H1 (cell line): ENCODE measurements at places on chromosomes 1 and 21. TPM values are rescaled to one million over a fixed set of nuclear protein-coding genes. Genes with fewer than 3 reads are reported as not detected.

- no peak overlapping the region for H3K27ac ChIP-seq
- no peaks in the 10 kb centered on the region for H3K36me3 ChIP-seq
- DNase-seq = no peak
- no peak overlapping the region for H3K4me3 ChIP-seq
These were observed 91.4 kb upstream of the TPTE start for GRCh38 chr21:10430005-10430404.

- peaks cover 4% of the 10 kb centered on the region for H3K4me1 ChIP-seq
- no peaks in the 10 kb centered on the region; the same call in 1 of the 2 replicates for H3K36me3 ChIP-seq
- no peak for DNase-seq
- H3K4me3 ChIP-seq = no peak overlapping the region
- H3K27ac ChIP-seq = no peak overlapping the region
- no peaks in the 10 kb centered on the region for H3K27me3 ChIP-seq
These were observed 13.0 kb upstream of the SLC35A3 start for GRCh38 chr1:99956755-99957154.

- H3K27ac ChIP-seq = no peak overlapping the region
- H3K4me1 ChIP-seq = peaks cover 8% of the 10 kb centered on the region
- H3K4me3 ChIP-seq = no peak overlapping the region
These were observed 31.6 kb downstream of the HYI start for GRCh38 chr1:43421976-43422750.

DNA sequence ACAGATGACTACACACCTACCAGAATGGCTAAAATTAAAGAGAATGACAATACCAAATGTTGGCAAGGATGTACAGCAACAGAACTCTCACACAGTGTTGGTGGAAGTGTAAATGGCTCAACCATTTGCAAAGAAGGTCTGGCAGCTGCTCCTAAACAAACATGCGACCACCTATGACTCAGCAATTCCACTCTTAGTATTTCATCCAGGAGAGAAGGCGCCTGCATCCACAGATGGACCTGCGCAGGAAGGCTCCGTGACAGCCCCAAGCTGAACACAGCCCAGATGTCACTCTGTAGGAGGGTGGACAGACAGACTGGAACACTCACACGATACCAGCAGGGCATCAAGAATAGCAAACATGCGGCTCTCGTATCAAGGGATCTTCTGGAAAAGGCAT, 6.7 kb downstream of the PTTG1IP start:
- H3K4me3 ChIP-seq = no peak overlapping the region
- DNase-seq = no peak
- H3K36me3 ChIP-seq = peaks cover 6% of the 10 kb centered on the region

- 0 out of 2 replicates have a peak, but pooled peaks cover 7% of the 10 kb centered on the region for H3K27me3 ChIP-seq
- H3K36me3 ChIP-seq = no peaks in the 10 kb centered on the region
- H3K4me3 ChIP-seq = no peak overlapping the region
- peaks cover 23% of the 10 kb centered on the region for H3K4me1 ChIP-seq
- no peak for DNase-seq
These were observed 42.0 kb upstream of the TSPEAR start for GRCh38 chr21:44753357-44753756.

DNA sequence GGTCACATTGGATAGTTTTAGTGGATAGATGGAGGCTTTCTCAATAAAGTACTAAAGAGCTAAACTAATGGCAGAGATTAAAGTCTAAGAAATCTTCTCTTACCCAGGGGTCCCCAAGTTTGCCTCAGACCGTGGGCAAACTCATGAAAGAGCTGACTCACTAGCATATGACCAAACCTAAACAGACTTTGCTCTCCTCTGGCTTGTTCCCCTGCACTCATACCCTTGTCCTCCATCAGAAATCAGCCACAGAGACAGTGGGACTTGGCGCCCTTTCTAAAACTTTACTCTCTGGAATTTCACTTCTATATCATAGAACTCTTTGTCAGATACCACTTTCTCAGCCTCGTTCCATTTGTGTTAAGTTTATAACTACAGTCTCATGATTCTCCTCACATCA, 17.0 kb upstream of the HSD3B2 start:
- H3K27ac ChIP-seq = no peak overlapping the region
- H3K36me3 ChIP-seq = no peaks in the 10 kb centered on the region
- no peak overlapping the region for H3K4me3 ChIP-seq
- no peaks in the 10 kb centered on the region for H3K4me1 ChIP-seq
- no peaks in the 10 kb centered on the region for H3K27me3 ChIP-seq

GRCh38 chr1:60171801-60172200, 98.2 kb upstream of the C1orf87 start:
- no peak overlapping the region for H3K27ac ChIP-seq
- DNase-seq = no peak
- H3K27me3 ChIP-seq = no peaks in the 10 kb centered on the region
- no peaks in the 10 kb centered on the region for H3K4me1 ChIP-seq

DNA sequence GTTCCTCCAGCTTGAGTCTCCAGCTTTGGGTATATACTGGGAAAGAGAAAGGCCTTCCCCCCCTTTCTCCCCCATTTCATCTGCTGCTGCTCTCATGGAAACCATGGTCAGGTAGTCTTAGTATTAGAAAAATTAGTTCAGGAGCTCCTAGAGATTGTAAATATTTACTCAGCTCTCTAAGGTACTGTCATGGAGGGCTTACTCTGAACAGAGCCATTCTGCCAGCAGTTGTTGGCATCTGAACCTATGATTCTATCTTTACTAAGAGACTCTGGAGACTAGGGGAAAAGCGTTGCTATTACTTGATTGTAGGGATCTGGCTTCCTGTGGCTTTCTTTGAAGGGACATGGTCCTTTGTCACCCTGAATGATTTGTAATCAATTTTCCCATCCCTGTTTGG, 6.1 kb downstream of the INTS3 start:
- no peaks in the 10 kb centered on the region; the same call in 1 of the 2 replicates for H3K36me3 ChIP-seq
- DNase-seq = no peak
- no peaks in the 10 kb centered on the region for H3K27me3 ChIP-seq
- no peak overlapping the region for H3K27ac ChIP-seq
- H3K4me3 ChIP-seq = no peak overlapping the region

ARHGAP29 gene
- total RNA-seq = 2.9 and 3.2 TPM in 2 replicates

PDE9A gene
- 45.7 and 45.9 TPM in 2 replicates for total RNA-seq

FCAMR gene
- total RNA-seq = not detected in 2 replicates

REN gene
- not detected in 2 replicates for total RNA-seq

ZNF695 gene
- 25.6 and 27.0 TPM in 2 replicates for total RNA-seq

RCSD1 gene
- 0.69 and 0.98 TPM in 2 replicates for total RNA-seq

SLC1A7 gene
- not detected in 2 replicates for total RNA-seq

VASH2 gene
- total RNA-seq = 184 and 187 TPM in 2 replicates

IL19 gene
- total RNA-seq = not detected in 2 replicates
